ENCODE measurements at places on chromosomes 7 and 10.

- no peak for DNase-seq
These were observed 1.7 kb upstream of the NKX6-2 start for GRCh38 chr10:132787495-132788179.

GRCh38 chr10:122659126-122659525 lies 40.5 kb downstream of the C10orf120 start:
- no peak for DNase-seq

DNA sequence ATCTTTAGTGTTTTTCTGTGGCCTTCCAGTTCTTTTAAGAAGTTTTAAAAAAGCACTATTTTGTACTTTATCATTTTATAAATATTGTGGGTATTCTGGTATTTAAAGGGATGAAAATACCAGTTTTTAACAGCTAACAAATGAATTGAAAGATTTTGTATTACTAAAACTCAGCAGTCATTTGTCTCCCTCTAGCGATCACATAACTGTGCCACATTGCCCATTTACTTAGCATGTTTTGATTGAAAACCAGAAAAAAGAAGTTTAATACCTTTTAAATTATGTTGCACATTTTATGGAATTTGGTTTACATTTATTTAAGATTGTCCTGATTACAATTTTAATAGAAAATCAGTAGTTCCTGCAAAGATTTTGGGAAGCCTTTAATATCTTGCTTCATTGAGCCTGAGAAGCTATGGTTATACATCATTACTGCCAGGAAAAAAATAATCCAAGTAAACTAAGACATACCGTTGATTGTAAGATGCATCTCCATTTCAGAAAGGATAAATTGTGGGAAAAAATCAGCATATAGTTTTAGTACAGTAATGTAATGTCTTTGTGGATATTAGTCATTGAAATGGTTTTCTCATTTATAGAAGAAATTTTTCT lies 34.9 kb downstream of the TAX1BP1 start:
- no peak for DNase-seq

DNA sequence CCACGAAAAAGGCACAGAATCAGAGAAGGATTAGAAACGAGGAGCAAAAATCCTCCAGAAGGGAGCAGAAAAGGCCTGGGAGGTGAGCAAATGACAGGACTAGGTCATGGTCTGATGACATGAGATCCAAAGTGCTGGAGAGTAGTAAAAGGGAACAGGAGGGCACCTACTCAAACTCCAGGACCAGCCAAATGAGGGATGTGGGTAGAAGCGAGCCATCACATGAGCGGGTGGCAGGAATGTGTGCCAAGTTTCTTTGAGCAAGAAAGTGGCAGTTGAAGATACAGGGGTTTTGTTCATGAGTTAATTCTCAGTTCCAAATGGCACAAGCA lies 112.6 kb downstream of the RNF32 start:
- no peak for DNase-seq

DNA sequence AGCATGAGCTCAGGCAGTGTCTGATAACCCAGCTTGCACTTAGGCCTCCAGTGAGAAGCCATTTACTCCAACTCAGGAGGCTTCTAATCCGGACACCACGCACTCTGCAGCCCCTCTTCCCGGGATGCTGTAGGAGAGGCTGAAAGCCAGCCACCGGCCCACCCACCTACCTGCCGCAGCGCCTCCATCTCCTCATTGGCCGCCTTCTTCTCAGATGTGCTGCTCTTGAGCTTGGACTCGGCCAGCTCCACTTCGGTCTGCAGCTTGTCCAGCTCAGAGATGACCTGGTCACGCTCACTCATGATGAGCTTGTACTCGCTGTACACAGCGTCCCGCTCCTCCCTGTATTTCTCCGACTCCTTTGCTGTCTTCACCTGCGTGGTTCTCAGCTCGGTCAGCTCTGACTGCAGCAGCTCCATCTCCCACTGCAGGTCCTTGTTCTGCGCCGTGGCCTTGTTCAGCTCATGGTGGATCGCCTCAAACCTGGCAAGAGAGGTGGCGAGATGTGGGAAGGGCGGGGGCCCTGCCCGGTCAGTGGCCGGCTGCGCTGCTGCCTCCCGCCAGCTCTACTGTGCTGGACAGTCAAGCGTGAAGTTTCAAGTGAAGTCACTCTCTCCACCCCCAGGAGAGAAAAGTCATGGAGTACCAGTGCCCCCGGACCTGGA lies 84.7 kb downstream of the DLG5 start:
- DNase-seq, result no peak

- no peak for DNase-seq
These were observed 479.2 kb downstream of the HTR7 start for GRCh38 chr10:90378524-90379076.

DNA sequence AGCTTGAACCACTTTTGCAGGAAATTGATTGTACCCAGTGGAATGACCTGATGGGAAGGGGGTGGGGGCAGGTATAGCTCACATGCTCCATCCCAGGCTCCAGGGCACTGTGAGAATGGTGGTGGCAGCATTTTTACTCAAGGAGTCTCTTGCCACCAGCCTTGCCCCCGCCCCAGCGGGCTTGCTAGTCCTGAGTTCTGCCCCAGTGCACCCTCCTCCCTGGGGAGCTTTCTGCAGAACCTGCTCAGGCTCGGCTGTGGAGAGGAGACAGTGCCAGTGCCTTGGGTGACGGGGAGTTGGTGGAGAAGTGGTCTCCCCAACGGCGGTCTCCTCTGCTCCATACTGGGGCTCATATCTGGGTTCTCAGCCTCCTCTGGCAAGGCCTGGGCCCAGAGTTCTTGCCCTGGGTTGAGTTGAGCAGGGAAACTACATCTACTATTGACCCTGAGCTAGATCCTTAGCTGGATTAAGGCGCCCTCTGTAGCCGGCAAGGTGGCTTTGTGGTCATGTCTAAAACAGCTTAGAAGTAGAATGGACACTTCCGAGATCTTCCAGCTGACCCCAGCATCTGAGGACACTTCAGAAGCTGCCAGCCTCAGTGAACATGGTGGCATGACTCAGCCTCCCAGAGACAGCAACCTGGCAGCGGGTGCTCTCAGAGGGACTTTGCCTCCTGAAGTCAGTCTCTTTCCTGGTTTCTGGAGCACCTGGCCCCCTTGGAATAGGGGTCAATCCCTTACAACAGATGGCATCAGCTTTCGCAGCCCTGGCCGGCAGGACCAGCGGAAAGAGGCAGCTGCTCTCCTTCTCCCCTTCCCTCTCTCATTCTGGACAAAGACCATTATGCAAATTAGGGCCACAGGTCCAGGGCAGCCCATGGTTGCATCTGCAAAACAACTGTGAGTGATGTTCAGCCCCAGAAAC lies 363.4 kb upstream of the MKI67 start:
- DNase-seq, result no peak
